ENCODE measurements at places on chromosomes 3 and 15.

- no peak for DNase-seq
These were observed at the start of gene BHLHE40 for GRCh38 chr3:4979428-4980228. TSS of gene BHLHE40 (plus strand) at chr3:4979437. CDS start at chr3:4979719, 282 bp downstream.

DNA sequence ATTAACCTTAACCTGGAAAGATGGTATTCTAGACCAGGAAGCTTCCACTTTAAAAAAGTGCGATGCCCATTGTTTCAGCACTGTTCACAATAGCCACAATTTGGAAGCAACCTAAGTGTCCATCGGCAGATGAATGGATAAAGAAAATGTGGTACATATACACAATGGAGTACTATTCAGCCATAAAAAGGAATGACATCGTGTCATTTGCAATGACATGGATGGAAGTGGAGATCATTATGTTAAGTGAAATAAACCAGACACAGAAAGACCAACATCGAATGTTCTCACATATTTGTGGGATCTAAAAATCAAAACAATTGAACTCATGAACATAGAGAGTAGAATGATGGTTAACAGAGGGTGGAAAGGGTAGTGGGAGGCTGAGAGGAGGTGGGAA lies 94.2 kb downstream of the NR2F2 start:
- no peak for DNase-seq

DNA sequence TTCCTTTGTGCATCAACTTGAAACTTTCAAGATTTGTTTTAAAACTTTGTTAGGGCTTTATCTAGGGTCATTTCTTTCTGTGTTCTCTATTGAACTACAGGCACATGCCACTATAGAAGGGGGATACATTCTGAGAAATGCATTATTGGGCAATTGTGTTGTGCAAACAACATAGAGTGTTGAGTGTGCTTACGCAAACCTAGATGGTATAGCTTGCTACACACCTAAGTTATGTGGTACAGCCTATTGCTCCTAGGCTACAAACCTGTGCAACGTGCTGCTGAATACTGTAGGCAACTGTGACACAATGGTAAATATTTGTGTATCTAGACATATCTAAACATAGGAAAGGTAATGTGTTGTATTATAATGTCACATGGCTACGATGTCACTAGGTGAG lies 33.0 kb upstream of the KLF13 start:
- DNase-seq = no peak

DNA sequence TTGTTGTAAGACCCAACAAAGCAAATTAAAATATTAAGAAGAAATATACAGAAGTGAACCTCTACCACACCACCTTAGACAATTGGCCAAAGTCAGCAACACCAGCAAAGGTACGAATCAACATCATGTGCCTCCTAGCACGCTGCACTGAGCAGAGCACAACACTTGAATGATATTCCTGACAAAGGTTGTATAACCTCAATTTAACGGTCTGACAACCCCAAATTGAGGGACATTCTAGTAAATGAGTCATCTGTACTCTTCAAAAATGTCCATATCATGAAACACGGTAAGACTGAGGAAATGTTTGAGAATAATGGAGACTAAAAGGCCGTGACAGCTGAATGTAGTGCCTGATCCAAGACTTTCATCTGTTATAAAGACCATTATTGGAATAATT lies 41.3 kb upstream of the TNFSF10 start:
- no peak for DNase-seq

- DNase-seq = no peak
These were observed 3.9 kb downstream of the FOXL2 start for GRCh38 chr3:138942861-138943623.
